ENCODE measurements at places on chromosomes 11 and 22.
A peak's percentile ranks its signal among the peaks of the same experiment; 100 is the strongest.

DNA sequence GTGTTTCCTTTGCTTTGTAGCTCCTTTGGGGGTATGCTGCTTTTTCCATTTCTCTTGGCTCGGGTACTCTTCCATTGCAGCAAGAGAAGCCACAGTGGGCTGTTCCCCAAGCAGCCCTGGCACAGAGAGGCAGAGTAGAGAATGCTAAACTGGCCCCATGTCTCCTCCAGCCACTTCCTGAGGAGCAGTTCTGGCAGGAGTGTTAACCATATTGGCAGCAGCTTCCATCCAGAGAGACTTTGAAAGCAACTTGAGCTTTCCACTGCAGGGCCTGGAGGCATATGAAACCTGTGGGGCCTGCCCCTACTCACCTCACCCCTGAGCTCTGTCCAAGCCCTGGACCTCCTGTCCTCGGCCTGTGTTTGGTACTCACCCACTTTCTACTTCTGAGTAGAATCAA lies 61.8 kb downstream of the ALX4 start:
- DNase-seq = no peak

DNA sequence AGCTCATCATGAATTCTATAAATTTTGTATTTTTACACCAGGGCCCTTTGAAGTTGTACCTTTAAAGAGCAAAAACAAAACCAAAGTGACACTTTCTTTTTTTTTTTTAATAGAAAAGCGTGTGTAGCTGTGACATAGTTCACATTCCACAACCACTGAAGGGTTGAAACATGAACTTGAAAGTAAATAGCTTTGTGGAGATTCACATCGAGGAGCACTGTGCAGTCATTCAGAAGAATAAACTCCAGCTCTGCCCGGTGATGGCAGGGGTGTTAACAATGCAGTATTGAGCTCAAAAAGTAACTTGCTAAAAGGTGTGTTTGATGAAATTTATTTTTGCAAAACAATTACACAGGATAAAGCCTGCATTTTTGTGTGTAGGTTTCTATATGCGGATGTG lies 1166.2 kb downstream of the TBC1D22A start:
- DNase-seq = no peak

GRCh38 chr11:92128026-92128425 lies 96.6 kb upstream of the FAT3 start:
- DNase-seq = no peak

- peak; percentile 23 for DNase-seq
Observed at GRCh38 chr11:23370580-23371275, 510.5 kb upstream of the CCDC179 start.

DNA sequence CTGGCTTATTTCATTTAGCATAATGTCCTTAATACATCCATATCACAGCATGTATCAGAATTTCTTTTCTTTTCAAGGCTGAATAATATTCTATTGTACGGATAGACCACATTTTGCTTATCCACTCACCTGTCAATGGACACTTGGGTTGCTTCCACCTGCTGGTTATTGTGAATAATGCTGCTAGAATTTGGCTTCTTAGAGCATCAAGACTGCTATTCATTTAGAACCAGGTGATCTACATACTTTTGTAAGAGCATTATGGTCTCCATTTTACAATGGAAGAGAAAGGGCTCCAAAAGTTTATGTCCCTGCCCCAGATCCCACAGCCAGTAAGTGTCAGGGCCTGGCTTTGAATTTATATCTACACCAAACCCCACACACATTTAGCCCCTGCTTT lies 100.7 kb upstream of the CD82 start:
- peak; percentile 49 for DNase-seq

- DNase-seq = peak; percentile 56
Observed at GRCh38 chr11:1782831-1783724, 19.4 kb upstream of the CTSD start.

Measured in HT-29 (cell line).